ENCODE measurements at places on chromosomes 16 and 17. TPM values are rescaled to one million over a fixed set of nuclear protein-coding genes. Genes with fewer than 3 reads are reported as not detected.

- DNase-seq: no peak
Measured at GRCh38 chr17:56761387-56761786, 72.3 kb downstream of the C17orf67 start.

Gene TP53TG3D
- total RNA-seq: not detected

DNA sequence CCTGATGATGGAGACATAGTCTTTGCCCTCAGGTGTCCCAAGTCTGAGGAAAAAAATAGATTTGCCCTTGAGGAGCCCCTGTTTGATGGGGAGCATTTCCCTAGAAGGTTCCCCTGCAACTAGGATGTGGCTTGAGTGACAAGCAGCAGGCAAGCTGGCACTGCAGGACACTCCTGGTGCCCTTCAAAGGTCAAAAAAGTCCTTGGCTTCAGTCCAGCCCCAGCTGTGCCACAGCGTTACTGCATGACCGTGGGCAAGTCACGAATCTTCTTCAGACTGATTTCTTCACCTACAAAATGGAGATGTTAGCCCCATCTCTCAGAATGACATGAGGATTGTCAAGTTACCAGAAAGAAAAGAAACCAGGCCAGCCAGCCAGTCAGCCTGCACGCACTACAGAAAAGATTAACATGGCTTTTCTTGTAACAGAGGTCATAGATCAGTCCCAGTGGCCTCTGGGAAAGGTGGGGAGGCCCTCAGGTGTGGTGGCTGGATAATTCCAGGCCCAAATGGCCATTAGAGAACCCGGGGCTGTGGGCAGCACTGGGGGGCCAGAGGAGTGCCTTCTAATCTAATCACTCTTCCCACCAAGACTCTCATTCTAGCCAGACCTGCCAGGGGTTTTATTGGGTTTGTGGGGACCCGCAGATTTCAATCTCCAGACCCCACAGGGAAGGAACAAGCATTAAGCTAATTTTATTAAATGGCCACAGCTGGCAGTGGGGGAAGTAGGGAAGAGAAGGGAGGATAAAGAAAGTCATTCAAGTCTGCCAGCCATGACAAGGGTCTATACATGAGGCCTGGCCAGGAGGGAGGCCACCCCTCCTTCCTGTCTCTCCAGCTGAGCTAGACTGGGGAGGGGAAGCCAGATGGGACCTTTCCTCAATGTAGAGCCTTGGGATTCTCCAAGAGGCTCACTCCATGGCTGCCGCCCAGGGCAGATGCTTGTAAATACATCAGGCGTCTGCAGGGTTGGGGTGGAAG is 9.7 kb upstream of the KIF18B start:
- DNase-seq: no peak

DNA sequence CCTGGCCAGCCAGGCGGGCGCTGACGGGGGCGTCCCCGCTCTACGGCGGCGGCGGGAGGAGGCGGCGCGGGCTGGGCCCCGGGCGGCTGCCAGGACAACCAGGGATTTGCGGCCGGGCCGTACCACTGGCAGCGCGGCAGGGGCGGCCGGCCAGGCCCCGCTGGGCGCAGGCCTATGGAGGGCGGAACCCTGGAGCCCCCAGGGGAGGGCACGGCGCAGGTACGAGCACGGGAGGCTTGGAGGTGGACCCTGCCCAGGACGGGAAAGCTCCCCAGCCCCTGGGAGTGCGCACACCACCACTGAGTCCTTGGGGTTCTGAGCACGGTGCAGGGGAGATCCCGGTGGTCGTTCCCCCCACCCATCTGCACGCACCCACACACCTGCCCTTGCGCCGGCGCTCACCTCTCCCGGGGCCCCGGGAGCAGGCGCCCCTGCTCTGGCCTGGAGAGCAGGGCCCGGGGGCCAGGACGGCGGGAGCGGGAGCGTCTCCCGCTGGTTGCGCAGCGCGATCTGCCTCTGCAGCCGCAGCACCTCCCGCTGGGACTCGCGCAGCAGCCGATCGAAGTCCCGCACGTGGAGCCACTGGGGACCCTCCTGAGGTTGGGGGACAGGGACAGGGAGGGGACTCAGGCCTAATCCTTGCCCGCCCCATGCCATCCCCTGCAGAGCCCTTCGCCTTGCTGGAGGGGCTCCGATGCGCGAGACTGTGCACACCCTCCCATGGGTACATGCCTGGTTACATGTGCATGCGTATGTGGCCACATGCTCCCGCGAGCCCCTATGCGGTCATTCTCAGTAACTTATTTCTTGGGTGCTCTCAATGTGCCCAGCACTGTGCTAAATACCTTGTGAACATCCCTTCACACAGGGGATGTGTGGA is 3.9 kb downstream of the TSPOAP1 start:
- no peak for DNase-seq

Gene MT1A
- total RNA-seq: not detected

DNA sequence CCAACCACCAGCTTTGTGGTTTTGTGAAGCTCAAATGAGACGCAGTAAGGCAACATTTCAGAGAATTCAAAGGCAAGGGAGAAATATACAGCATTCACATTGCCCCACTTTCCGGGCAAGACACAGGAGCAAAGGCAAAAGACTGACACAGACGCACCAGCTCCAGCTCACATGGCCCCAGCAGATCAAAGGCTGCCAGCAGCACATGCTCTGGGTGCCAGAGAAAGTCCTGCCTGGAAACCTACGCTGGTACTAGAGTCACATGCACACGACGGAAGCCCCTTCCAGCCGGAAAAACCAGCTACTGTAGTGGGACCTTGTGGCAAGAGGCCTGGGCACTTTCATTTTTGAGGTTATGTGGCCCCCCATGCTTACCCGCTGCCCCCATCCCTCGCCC is 50.1 kb downstream of the GTF3C1 start:
- DNase-seq: no peak

Gene TP53TG3B
- total RNA-seq: not detected

DNA sequence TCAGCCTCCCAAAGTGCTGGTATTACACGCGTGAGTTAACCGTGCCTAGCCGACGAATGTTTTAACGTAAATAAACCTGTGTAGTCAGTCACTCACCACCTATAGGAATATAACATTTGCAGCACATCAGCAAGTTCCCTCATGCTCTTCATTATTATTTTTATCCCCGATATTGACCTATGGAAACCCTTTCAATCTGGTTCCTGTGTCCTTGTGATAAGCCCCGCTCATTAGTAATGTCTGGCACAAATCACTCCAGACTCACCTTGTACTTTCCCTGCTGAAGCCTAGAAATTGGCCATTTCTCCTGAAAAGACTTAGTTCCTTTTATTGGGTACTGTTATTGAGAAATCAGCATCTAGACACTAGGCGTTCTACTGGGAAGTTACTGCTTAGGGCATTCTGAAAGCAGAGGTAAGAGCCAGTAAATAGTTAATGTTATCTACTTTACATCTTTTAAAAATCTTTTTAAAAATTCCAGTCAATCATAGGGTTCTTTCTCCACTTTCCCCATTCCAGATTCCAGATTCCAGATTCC is 1.5 kb upstream of the PHKG2 start:
- no peak for DNase-seq

DNA sequence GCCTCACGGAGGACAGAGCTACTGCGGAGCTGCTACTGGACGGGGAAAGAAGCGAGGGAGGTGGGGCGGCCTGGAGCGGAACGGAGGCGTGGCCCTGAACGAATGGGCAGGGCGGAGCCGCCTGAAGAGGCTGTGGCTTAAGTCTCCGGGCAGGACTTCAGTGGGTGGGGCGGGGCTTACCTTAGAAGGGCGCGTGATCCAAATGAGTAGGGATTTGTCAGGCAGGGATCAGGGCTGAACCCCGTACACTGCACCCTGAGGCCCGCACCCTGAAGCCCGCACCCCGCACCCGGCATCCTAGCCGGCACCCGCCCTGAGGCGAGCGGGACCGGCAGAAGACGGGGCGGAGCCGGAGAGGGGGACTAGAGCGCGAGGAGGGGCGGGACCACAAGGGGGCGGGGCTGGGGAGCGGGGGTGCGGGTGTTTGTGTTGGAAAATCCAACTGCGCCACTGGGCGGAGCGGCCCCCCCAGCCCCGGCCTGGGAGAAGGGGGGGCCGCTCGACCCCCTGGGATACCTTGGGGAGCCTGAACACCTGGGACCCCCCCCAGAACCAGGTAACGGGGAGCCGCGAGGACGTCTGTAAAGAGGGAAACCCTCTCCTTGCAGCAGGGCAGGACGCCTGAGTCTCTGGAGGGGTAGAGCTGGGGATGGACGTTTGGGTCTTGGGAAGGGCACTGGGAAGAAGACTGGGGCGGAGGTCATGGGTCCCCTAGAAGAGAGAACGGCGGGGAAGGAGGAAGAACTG is at the start of gene KDM6B:
TSS of gene KDM6B (plus strand) at position 423 of the 747 bp plus-strand sequence. CDS start 11,338 bp downstream, outside the sequence.
- no peak for DNase-seq

- DNase-seq: no peak
Measured at GRCh38 chr16:70476272-70477020, 22.1 kb downstream of the FCSK start.

Gene KRTAP16-1
- not detected for total RNA-seq

DNA sequence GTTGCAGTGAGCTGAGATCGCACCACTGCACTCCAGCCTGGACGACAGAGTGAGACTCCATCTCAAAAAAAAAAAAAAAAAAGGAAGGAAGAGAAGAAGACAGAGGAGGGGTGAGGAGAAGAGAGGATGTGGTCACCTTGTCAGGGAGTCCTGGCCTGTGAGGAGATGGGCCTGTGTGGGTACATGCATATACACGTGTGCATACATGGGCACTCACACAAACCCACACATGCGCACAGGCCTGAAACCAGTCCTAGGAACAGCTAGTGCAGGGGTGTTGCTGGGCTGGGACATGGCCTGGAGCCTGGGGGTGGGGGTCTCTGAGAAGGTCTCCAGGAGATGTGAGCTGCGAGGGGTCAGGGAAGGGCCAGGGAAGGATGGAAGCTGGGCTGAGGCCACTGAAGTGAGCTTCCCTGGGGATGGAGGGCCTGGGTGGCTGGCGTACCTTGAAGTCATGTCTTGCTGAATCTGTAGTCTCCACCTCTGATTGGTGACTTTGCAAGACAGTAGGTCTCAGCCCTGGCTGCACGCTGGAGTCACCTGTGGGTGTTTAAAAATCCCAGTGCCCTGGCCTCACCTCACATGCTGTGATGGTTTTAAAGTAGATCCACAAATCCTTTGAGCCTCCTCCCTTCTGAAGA is 72.4 kb downstream of the MRM1 start:
- no peak for DNase-seq

- no peak for DNase-seq
Measured at GRCh38 chr16:84165746-84166145, 20.6 kb downstream of the DNAAF1 start.

DNA sequence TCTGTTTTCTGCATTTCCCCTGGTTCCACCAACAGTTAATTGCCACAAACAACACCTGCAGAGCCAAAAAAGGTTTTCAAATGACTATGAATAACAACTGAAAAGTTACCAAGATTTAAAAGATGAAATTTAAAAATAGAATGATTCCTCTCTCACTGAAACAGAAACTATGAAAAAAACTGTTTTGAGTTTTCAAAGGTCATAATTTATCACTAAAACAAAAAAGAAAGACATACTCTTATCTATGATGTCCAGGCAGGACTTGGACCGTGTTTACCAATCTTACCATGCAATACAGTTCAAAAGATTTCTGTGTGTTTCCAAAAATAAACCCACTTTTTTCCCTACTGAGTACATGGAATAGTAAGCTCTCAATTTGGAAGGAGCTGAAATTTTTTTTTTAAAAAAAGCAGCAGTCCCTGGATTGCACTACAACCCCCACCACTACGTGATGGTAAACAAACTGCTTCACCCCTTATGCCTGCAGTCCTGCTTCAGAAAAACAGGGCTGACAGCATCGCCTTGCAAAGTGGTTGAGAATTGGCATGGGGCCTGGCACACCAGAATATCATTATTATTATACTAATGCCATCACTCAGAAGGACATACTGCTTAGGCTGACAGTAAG is 8.5 kb downstream of the TXNDC11 start:
- no peak for DNase-seq

- DNase-seq: no peak
Measured at GRCh38 chr17:10197721-10198508, 491 bp downstream of the GAS7 start.

DNA sequence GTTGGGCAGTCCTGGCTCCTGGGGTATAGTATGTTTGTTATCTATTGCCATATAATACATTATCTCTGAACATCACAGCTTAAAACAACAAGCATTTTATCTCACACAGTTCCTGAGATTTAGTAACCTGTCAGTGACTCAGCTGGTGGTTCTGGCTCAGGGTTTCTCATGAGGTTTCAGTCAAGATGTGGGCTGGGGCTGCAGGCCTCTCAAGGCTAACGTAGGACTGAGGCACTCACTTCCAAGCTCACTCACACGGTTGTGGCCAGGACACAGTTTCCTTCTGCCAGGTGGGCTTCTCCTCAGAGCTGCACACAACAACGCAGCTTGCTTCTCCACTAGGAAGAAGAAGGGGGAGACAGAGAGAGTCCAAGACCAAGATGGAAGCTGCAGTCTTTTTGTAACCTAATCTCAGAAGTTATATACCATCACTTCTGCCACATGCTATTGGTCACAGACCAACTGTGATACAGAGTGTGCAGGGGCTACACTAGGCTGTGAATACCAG is 10.3 kb upstream of the MED13 start:
- DNase-seq: no peak

GRCh38 chr17:75830164-75831031 is 13.8 kb downstream of the UNC13D start:
- DNase-seq: no peak

Gene CDK5R1
- total RNA-seq: 1.5 TPM

Gene NAGLU
- total RNA-seq: 18.0 TPM

DNA sequence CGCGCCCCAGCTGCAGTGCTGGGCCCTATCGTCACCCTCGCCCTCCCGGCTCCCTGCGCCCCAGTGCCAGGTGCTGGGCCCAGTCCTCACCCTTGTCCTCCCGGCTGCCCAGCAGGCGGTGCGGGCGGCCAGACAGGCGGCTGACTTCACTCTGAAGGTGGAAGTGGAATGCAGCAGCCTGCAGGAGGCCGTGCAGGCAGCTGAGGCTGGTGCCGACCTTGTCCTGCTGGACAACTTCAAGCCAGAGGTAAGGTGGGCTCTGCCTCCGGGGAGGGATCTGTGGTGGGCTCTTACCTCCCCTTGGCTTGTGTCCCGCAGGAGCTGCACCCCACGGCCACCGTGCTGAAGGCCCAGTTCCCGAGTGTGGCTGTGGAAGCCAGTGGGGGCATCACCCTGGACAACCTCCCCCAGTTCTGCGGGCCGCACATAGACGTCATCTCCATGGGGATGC is 17.9 kb downstream of the QPRT start:
- no peak for DNase-seq

- DNase-seq: no peak
Measured at GRCh38 chr16:7805686-7806396, 473.2 kb downstream of the RBFOX1 start.

- DNase-seq: no peak
Measured at GRCh38 chr17:34178092-34178491, 77.0 kb upstream of the CCL2 start.
